Gastroesophageal sphincter (tissue), 4 donors: ENCODE measurements at places on chromosomes 3 and 15.

GRCh38 chr3:43013743-43014155 is 34.6 kb downstream of the GASK1A start:
- H3K4me3 ChIP-seq = no peak overlapping the region
- H3K27ac ChIP-seq = no peak overlapping the region
- H3K4me1 ChIP-seq = no peaks in the 10 kb centered on the region
- H3K36me3 ChIP-seq = no peaks in the 10 kb centered on the region

GRCh38 chr3:10389339-10389738 is 68.4 kb upstream of the SEC13 start:
- no peak overlapping the region for H3K4me3 ChIP-seq
- peaks cover 22% of the 10 kb centered on the region for H3K27me3 ChIP-seq
- H3K4me1 ChIP-seq = no peaks in the 10 kb centered on the region
- no peak for ATAC-seq

DNA sequence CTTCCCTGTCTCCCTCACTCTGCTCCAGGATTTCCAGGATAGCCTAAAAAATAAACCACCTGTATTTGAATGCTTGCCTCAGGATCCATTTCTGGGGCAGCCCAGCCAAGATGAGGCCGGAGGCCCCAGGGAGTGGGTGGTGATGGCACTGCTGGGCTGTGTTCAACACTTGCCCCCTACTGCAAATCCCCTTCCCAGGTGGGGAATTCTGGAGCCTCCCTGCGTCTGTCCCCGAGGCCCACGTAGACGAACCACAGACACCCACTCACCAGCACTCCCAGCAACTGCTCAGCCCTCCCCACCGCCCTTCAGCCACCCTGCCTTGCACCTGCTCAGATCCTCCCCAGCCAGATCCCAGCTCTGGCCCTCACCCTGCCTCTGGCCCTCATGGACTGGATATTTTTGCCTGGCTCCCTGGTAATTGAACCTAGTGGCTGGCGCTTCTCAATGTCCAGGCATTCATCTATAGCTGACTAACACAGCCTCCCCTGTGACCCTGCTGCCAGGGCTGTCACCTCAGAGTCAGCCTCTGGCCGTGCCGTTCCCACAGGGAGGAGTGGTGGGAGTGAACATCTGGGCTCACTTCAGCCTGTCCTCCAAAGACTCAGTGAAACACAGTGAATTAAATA is 17.1 kb upstream of the EPB42 start:
- H3K27ac ChIP-seq = no peak overlapping the region
- H3K4me3 ChIP-seq = no peak overlapping the region
- H3K36me3 ChIP-seq = no peaks in the 10 kb centered on the region
- H3K27me3 ChIP-seq = peaks cover 25% of the 10 kb centered on the region

DNA sequence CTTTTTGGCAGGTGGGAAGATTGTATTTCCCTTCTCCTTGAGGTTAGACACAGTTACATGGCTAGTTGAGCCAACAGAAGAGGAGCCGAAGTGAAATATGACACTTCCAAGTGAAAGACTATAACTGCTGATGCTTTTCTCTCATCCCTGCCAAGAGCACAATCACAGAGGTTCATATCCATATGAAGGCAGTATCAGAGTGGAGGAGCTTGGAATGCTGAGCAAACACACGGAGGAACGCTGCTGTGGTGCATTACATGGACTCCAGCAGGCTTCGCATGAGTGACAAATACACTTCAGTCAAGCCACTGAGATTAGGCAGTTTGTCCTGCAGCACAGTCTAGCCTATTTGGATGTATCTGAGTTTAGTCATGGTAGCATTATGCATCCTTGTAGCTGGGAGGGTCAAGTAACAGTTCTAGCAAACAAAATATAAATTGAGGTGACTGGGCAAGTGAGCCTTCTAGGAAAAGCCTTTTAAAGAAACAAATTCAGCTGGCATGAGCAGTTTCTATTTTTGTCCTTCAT is 5.4 kb downstream of the IQCF6 start:
- H3K36me3 ChIP-seq = no peaks in the 10 kb centered on the region
- no peak for ATAC-seq
- H3K4me1 ChIP-seq = no peaks in the 10 kb centered on the region
- peaks cover 20% of the 10 kb centered on the region for H3K27me3 ChIP-seq
- H3K4me3 ChIP-seq = no peak overlapping the region

GRCh38 chr3:112115806-112116383 is 17.2 kb downstream of the GCSAM start:
- no peaks in the 10 kb centered on the region for H3K27me3 ChIP-seq
- no peak for ATAC-seq
- H3K36me3 ChIP-seq = no peaks in the 10 kb centered on the region
- H3K4me3 ChIP-seq = no peak overlapping the region

GRCh38 chr3:134249935-134250716 is 533 bp downstream of the RYK start:
- no peaks in the 10 kb centered on the region for H3K36me3 ChIP-seq
- peak; percentile 69 for ATAC-seq
- no peaks in the 10 kb centered on the region for H3K27me3 ChIP-seq

DNA sequence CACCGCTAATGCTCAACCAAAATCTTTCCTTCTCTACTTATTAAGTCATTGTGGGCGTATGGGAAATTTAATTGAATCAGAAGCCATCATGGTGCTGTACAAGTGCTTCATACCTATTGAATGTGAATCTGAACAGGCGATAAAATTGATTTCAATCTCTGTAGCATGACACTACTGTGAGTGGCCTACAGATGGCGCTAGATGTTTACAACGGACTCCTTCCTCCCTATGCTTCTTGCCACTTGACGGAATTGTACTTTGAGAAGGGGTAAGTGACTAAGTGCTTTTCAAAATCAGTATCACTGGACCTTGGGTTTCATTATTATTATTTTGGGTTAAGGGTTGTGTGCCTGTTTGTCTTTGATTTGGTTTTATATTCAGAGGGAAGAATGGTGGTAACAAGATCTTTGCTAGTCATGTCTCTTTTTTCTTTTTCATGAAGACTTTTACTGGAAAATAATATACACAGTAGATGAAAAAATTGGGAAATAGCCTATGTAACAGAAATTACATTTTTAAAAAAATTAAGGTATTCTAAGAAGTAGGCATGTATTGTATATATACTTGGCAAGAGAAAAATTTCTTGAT is 35.4 kb downstream of the ACP3 start:
- no peaks in the 10 kb centered on the region for H3K27me3 ChIP-seq
- H3K36me3 ChIP-seq = no peaks in the 10 kb centered on the region
- H3K4me3 ChIP-seq = no peak overlapping the region
- no peak overlapping the region for H3K27ac ChIP-seq
- peak; percentile 71 for ATAC-seq
